ENCODE measurements at places on chromosomes 1 and 21.

GRCh38 chr1:198892065-198892464 is 253.2 kb downstream of the PTPRC start:
- no peak for DNase-seq

DNA sequence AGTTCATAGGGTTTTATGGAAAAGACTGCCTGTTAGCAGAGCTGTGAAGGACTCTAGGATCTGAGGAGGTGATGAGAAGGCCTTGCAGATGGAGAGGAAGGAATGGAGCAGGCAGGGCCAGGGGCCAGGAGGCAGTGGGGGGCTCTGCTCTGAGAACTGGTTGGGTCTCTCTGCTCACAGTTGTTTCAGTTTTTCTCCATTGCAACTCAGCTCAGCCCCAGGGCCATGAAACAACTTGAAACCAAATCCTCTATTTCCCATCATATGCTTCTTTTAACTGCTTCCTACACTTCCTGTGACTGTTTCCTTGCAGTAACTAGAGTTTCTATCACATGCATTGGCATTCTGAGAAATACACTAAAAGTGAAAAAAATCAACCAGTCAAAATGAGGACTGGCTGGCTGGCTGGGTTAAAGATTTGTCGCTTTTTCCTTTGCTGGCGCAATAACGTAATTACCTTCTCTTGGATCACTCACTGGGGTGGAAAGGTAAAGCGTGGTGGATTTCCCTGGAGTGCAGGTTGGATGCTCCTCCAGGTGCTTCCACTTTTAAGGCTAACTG is 172.0 kb downstream of the CDC7 start:
- no peak for DNase-seq

GRCh38 chr1:239348635-239349353 is 37.6 kb upstream of the CHRM3 start:
- DNase-seq: no peak

GRCh38 chr1:10252508-10252907 is 42.1 kb downstream of the KIF1B start:
- no peak for DNase-seq

DNA sequence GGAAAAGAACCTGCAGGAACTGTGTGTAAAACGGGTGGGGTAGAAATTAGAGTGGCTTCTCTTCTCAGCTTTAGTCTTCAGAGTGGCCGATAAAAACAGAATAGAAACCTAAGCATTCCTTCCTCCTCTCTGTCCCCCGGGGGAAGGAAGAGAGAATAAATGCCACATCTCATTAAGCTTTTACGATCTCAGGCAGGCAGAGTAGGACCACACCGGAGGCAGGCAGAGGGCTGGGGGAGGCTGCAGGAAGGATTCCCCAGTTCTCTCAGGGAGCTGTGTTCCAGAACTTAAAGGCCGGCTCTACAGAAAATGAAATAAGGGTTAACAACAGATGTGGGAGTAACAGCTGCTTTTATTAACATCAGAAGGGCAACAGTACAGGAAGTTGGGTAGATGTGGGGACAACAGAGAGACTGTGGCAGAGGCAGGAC is 24.5 kb upstream of the MEF2D start:
- DNase-seq: no peak

DNA sequence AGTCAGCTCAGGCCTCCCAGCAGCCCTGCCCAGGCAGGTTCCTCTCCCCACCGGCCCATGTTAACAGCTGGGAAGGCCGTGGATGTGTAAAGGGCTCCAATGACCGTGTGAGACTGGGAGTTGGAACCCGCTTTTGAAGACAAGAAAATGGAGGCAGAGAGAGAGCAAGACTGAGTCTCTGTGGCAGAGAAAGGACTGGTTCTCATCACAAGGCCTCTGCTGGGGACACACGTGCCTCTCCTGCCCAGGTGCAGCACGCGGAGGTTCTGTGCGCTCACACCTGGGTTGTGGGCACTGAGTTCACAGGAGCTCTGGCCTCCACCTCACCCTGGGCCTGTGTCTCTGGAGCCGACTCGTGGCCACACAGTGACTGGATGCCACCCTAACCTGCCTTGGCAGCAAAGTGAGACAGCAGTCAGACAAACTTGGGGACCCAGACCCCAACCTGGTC is 27.0 kb downstream of the RUNX3 start:
- DNase-seq: no peak

- DNase-seq: no peak
These were observed 90.8 kb downstream of the SMYD3 start for GRCh38 chr1:246416261-246416660.

DNA sequence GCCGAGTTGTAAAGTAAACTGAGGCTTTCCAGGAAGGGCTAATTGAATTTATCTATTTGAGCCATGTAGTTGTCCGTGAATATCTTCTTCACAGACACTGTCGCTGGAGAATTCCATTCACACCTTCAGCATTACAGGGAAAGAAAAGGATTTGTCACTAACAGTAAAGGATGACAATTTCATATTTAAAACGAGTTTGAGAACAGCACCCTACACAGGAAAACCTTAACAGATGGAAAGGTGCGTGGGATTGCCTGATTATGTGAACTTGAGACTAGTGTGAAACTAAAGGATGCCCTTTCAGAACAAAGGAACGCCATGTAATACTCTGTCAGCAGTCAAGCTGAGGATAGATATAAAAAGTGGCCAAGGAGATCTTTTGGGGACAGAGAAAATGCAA is 492.5 kb upstream of the ADGRL2 start:
- no peak for DNase-seq

DNA sequence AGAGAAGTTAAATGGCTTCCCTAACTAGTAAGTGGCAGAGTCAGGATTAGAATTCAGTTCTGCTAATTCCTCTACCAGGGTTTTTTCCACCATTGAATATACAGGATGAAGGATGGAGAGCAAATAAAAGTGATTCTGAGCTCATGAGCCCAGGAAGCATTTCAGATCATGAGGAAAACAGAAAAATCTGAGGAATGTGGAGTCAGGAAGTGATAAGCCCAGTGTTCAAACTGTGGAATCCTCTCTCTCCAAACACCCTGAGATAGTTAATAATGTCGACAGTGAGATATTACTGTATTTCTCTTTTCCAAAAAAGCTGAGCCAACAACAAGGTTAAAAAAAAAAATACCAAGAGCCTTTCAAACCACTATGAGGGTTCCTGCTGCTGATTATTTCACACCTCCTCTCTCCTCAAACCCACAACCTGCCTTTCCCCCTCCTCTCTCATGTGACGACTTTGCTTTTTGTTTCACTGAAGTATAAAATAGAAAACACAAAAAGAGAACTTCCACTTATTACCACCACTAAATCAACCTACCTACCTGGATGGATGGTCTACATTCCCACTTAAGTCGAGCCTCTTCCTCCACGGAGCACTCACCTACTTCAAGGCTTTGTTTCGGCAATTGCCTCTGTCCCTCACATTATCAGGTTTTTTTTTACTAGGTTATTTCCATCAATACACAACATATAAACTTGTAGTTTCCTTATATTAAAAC is 8.9 kb downstream of the SLAMF1 start:
- DNase-seq: no peak

GRCh38 chr1:19708567-19709110 is 44.0 kb downstream of the HTR6 start:
- DNase-seq: no peak

DNA sequence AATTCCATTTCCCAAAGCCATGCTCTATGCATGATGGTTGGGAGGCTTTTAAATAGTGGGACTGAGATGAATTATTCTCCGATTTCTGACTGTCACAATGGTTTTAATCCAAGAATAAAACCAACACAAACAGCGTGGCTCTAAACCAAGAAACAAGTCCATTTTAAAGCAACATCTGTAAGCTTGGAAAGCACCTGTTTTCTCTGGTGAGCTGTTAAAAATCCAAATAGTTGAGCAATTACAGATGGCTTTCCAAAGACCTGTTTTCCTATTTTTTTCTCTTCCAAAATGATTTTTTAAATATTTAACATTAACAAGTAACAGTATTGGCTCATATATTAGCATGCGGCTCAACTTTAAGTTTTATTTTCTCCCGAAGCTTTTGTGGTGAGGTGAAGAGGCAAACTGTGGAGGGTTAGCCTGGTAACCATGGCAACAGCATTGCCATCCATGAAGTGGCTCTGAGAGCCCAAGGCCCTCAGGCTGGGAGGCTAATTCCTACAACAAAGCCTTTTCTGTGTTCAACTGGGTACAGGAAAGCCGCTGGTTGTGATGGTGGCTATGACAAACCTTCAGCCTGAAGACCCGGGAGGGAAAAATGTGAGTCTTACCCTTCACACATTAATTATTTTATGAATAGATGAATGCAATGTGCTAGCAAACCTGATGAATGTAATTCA is 56.7 kb upstream of the B3GALT5 start:
- no peak for DNase-seq

DNA sequence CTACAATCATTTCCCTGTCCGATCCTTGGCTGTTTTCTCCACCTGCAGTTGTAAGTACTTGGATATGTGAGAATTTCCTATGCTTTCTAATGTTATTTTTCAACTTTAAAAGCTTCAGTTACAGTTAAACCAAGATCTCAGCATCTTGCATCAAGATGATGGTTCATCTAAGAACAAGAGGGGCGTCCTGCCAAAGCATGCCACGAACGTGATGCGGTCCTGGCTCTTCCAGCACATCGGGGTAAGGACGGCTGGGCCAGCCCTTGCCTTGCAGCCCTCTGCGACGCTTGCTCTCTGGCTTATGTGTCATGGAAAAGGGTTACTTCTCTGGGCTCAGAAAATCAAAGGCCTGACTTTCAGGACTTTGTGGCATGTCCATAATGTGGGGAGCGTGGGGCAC is 46.8 kb downstream of the PKNOX1 start:
- no peak for DNase-seq

- no peak for DNase-seq
These were observed 107.5 kb downstream of the TIAM1 start for GRCh38 chr21:31236528-31236927.

GRCh38 chr1:232788235-232788872 is 16.9 kb upstream of the MAP10 start:
- no peak for DNase-seq

DNA sequence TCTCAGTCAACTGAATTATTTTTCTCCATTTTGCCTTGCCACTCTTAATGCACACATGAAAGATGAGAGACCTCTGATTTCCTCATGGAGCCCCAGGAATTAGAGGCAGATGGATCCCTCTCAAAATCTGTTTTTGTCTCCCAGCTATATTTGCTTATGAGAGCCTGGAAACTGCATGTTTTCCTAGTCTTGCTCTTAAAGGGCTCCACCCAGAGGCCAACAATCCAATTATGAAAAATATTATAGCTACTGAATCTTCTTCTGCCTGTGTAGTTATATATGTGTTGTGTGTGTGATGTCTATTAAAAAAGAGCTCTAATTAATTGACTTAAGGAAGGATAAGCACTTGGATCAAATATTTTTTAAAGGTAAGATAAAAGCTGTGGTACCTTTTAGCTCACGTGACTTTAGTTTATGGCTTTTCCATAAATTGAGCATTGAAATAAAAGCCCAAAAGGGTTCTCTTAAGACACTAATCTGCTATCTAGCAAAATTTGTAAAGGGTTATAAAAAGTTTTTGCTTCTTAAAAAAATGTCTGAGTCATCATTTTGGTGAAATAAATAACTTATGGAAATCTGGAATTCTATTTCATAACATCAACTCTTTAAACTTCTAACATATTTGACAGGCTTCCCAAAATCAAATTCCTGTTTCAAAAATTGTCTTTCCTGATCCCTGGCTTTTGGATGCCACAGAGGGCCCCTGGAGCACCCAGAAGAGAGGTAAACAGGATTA is 31.2 kb upstream of the TSPEAR start:
- no peak for DNase-seq

- no peak for DNase-seq
These were observed 1.2 kb downstream of the PLCH2 start for GRCh38 chr1:2477309-2477708.

DNA sequence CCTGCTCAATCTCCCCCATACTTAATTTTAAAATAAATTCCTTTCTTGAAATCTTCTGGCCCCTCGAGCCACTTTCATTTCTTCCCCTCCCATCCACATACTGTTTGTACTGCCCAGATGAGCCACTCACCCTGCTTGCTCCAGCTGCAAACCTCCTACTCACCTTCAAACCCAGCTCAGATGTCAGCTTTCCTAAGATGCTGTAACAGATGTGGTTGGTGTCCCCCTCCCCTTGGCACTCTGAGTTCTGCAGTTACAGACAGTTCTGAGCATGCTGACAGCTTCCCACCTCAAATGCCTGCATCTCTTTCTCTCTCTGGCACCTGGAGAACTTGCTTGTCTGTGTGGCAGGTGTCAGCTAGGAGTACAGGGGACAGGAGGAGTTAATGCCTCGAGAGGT is 106.7 kb downstream of the PTPRU start:
- DNase-seq: no peak

DNA sequence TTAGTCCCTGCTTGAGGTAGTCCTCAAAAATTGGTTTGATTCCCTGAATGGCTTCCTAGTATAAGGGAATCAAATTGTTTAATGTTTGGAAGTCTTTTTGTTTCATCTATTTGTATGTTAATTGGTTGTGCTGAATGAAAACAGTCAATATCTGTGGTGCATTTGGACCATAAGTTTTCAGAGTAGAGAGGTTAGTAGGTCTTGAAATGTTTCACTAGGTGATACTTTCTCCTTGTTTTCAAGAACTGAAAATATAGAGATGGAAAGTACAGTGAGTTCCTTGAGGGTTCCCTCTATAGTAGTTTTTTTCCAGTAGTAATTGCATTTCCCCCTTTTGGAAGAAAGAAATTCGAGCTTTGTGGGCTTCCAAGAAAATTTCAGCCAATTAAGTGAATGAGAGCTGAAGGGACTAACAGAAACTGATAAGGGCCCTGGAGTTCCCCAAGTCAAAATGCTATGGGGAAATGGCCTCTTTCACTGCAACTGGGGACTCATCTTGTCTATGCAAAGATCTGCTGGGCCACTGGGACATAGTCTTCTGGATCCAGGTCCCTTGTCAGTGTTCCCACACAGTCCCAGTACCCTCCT is 18.6 kb upstream of the CEP350 start:
- no peak for DNase-seq

GRCh38 chr1:88936760-88937342 is 45.5 kb upstream of the GTF2B start:
- DNase-seq: no peak

- no peak for DNase-seq
These were observed 92.5 kb upstream of the RUNX3 start for GRCh38 chr1:25022361-25023189.

DNA sequence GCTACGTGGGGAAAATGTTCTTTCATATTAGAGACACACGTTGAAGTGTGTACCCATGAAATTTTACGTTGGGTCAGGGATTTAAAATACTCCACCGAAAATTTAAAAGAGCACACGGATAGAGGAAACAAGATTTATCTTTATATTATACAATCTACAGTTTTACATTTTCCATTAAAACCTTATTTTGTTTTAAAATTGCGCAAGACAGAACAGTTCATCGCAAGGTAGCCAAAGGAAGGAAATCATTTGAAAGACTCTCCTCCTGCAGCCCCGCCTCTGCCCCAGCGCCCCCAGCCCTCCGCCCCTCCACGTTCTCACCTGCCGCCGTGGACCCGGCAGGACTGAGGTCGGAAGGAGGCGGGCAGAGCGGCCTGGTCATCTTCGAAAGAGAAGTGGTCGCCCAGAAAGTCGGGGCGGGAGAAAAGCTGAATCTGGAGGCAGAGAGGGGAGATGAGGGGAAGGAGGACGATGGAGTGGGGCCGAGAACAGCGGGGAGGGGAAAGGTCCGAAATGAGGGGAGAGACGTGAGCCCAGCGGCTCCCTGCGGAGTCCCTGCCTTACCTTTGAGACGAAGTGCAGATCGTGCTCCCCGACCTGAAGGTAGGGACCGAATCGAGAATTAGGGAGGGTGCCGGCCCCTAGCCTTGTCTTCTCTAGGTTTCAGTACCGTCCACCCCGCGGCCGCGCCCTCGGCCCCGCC is 18.0 kb downstream of the CRYBG2 start:
- no peak for DNase-seq

Data from SK-N-DZ (cell line).